HepG2 (cell line): ENCODE measurements at places on chromosomes 11 and 22. TPM values are rescaled to one million over a fixed set of nuclear protein-coding genes. Genes with fewer than 3 reads are reported as not detected.

- no peaks in the 10 kb centered on the region for H3K27me3 ChIP-seq
- H3K4me3 ChIP-seq = no peak overlapping the region
- DNase-seq = no peak
- H3K4me1 ChIP-seq = no peaks in the 10 kb centered on the region
Observed at GRCh38 chr11:28962502-28962901, 854.3 kb downstream of the METTL15 start.

GRCh38 chr22:31439808-31440207 lies 40.4 kb downstream of the DRG1 start:
- H3K4me1 ChIP-seq = no peaks in the 10 kb centered on the region
- H3K27me3 ChIP-seq = no peaks in the 10 kb centered on the region
- no peak for DNase-seq
- no peak overlapping the region for H3K4me3 ChIP-seq

- H3K4me3 ChIP-seq = no peak overlapping the region
- H3K27ac ChIP-seq = peak overlapping the region; percentile 89
- H3K36me3 ChIP-seq = peaks cover 60% of the 10 kb centered on the region
Observed at GRCh38 chr22:20551805-20552442, 44.5 kb downstream of the MED15 start.

GRCh38 chr11:91664521-91664920 lies 560.1 kb upstream of the FAT3 start:
- H3K4me1 ChIP-seq = no peaks in the 10 kb centered on the region
- no peak for DNase-seq
- no peaks in the 10 kb centered on the region for H3K36me3 ChIP-seq
- H3K27ac ChIP-seq = no peak overlapping the region
- H3K4me3 ChIP-seq = no peak overlapping the region

Gene LMNTD2
- 0.25 and 1.1 TPM in 2 replicates for total RNA-seq

Gene MFNG
- total RNA-seq = 1.0 and 1.1 TPM in 2 replicates

Gene CCDC87
- total RNA-seq = 0.17 and 0.42 TPM in 2 replicates

- no peak for DNase-seq
- H3K36me3 ChIP-seq = peaks cover 6% of the 10 kb centered on the region
- peak overlapping the region; percentile 98 for H3K27ac ChIP-seq
Observed at GRCh38 chr11:73875380-73875779, 1.3 kb downstream of the COA4 start.

GRCh38 chr11:113979431-113979830 lies 4.5 kb downstream of the HTR3A start:
- H3K36me3 ChIP-seq = no peaks in the 10 kb centered on the region
- H3K27ac ChIP-seq = no peak overlapping the region
- no peak for DNase-seq
- no peak overlapping the region for H3K4me3 ChIP-seq
- H3K27me3 ChIP-seq = peaks cover 7% of the 10 kb centered on the region

- H3K4me3 ChIP-seq = no peak overlapping the region
- no peaks in the 10 kb centered on the region for H3K4me1 ChIP-seq
- no peaks in the 10 kb centered on the region for H3K36me3 ChIP-seq
- DNase-seq = no peak
- no peak overlapping the region for H3K27ac ChIP-seq
Observed at GRCh38 chr11:106608677-106609076, 409.6 kb downstream of the GUCY1A2 start.

DNA sequence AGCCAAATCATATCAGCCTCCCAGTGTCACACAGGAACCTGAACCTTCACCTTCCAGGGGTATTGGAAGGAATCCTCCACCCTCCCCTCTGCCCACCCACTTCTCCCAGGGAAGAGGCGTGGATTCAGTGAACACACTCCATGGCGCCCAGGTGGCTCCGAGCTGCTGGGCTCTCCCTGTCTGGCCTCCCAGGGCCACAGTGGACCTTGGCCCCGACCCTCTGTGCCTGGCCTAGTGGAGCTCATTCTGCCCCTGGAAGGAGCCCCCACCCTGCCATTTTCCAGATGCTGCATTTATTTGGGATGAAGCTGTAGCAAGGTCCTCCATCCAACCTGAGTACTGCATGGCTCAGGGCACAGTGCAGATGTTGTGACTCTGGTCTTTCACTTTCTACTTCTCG lies 1340.1 kb downstream of the TBC1D22A start:
- H3K36me3 ChIP-seq = no peaks in the 10 kb centered on the region
- H3K4me1 ChIP-seq = no peaks in the 10 kb centered on the region
- no peak overlapping the region for H3K4me3 ChIP-seq
- H3K27me3 ChIP-seq = peaks cover 54% of the 10 kb centered on the region; the same call in 2 of the 3 replicates
- H3K27ac ChIP-seq = no peak overlapping the region

Gene OSBP2
- 7.1 and 7.7 TPM in 2 replicates for total RNA-seq

DNA sequence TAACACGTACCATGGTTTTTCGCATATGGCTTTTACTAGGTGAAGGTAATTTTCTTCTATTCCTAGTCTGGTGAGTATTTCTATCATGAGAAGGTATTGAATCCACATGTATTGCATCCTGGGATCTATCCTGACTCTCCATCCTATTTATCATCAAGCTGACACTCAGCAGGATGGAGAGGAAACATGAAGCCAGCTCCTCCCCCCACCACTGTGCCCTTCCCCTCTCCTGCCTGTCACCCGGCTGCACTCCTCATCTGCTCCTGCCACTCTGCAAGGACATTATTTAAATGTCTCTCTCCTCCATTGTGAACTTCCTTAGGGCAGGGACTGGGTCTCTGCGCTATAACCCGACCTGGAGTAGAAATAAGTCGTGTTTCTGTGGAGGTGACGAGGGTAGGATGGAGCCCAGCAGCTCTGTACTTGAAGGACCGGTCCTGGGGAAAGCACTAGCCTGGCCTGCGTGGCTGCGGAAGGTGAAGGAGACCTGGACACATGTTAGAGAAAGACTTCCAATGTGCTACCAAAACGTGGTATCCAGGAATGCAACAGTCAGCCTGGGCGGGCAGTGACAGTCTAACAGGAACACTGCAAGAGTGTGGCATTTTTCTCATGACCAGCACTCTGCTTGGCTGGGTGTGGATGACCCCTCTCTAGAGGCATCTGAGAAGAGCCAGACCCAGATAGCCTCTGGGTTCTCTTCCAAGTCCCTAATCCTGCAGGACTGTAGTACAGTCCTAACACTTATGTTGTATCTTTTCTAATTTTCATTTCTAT lies 111.2 kb downstream of the MICAL3 start:
- H3K4me1 ChIP-seq = peaks cover 30% of the 10 kb centered on the region
- H3K36me3 ChIP-seq = no peaks in the 10 kb centered on the region
- no peak overlapping the region for H3K4me3 ChIP-seq
- no peaks in the 10 kb centered on the region for H3K27me3 ChIP-seq
- no peak overlapping the region for H3K27ac ChIP-seq

- no peak overlapping the region for H3K27ac ChIP-seq
- DNase-seq = no peak
- no peaks in the 10 kb centered on the region for H3K4me1 ChIP-seq
- H3K4me3 ChIP-seq = no peak overlapping the region
Observed at GRCh38 chr11:134643115-134644012, 231.3 kb upstream of the B3GAT1 start.

GRCh38 chr11:80327956-80328614 lies 887.3 kb upstream of the TENM4 start:
- no peaks in the 10 kb centered on the region for H3K36me3 ChIP-seq
- H3K4me3 ChIP-seq = no peak overlapping the region
- DNase-seq = no peak

- peaks cover 39% of the 10 kb centered on the region for H3K4me1 ChIP-seq
- no peak overlapping the region for H3K27ac ChIP-seq
- peaks cover 1% of the 10 kb centered on the region for H3K36me3 ChIP-seq
- no peak overlapping the region for H3K4me3 ChIP-seq
- H3K27me3 ChIP-seq = no peaks in the 10 kb centered on the region
Observed at GRCh38 chr22:23763579-23763945, 772 bp downstream of the C22orf15 start.

DNA sequence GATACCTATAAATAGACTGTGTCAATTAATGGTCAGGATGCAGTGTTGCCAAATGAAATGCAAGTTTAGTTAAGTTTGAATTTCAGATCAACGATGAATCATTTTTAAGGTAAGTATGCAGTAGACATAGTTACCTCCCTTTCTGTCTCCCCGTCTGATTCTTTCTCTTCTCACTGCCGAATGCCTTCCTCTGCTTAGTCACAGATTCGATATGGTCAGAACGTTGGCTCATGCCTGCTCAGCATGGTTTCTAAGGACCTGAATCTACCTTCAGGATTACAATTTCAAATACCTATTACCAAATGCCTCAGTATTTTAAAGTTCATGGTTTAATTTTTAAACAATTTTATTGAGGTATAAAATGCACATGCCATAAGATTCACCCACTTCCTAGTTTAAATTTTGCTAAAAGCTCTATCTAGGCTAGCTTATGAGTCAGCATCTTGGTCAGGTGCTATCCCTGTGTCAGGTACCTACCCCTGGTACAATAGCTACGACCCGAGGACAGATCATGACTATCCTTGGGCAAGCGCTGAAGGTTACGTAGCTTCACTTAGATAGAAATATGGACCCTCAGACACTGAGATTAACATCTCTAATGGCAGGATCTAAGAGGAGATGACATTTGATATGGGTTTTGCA lies 78.2 kb upstream of the SPON1 start:
- H3K27ac ChIP-seq = no peak overlapping the region
- no peaks in the 10 kb centered on the region for H3K36me3 ChIP-seq
- no peaks in the 10 kb centered on the region for H3K4me1 ChIP-seq
- no peak overlapping the region for H3K4me3 ChIP-seq
- no peak for DNase-seq

- no peaks in the 10 kb centered on the region for H3K4me1 ChIP-seq
- H3K4me3 ChIP-seq = no peak overlapping the region
Observed at GRCh38 chr11:44916801-44917385, 33.8 kb downstream of the TP53I11 start.

DNA sequence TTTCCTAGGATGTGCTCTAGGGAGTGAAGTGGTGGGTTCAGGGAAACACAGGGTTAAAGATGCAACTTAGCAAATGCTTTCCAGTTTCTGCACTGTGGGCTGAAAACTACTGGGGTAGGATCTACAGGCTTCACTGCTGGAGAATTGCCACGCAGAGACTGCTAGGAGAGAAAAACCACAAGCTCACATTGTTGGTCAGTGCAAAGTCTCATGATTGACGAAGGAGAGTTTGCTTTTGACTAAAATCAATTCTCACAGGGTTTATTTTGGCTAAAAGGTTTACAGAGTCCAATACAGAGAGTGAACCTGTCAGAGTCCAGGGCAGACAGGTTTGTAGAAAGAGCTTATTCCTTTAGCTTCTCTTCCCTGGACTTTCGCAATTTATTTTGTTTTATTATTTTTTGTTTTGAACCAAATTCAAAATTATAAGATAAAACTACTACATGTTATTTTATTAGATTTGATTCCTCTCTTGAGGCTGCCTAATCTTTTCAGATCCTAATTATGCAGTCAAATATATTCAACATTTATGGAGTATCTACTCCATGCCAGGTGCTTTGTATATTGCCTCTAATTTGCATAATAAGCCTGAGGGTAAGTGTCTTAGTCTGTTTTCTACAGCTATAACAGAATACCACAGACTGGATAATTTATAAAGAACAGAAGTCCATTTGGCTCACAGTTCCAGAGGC lies 64.7 kb downstream of the MTNR1B start:
- H3K4me3 ChIP-seq = peak overlapping the region; percentile 20; the same call in 1 of the 2 replicates
- DNase-seq = peak; percentile 71
- no peaks in the 10 kb centered on the region for H3K36me3 ChIP-seq

DNA sequence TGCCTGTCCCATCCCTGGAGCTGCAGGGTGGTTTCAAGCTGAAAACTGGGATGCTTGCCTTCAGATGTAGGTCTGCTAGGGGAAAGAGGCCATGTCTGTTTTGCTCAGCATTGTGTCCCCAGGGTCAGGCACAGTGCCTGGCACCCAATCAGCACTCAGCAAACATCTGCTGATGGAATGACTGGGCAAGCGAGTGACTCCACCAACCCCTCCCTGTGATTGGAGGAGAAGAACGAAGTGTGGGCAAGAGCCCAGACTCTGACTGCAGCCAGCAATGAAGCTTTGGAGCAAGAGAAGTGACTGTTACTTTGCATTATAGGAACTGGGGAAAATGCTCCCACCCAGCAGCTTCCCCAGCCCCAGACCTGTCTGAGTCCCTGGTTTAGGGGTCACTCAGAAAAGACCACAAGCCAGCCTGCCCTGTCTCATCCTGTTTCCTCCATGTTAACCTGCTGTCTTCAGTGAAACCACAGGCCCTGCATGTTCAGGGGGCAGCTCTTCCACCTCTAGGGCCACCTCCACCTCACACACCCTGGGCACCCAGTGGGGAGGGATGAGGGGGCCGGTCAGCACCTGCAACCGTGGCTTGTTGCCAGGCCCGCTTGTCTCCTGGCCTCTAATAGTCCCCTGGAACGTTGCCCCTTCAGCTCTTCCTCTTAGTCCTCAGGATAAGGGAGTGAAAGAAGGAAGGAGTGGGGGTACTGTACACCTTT lies 147.4 kb downstream of the TRIM29 start:
- DNase-seq = no peak
- no peaks in the 10 kb centered on the region for H3K36me3 ChIP-seq
- no peaks in the 10 kb centered on the region for H3K4me1 ChIP-seq
- no peak overlapping the region for H3K4me3 ChIP-seq
- H3K27me3 ChIP-seq = peaks cover 48% of the 10 kb centered on the region
- no peak overlapping the region for H3K27ac ChIP-seq

- peaks cover 19% of the 10 kb centered on the region; the same call in 1 of the 3 replicates for H3K27me3 ChIP-seq
- no peak overlapping the region for H3K4me3 ChIP-seq
- DNase-seq = no peak
- no peaks in the 10 kb centered on the region for H3K36me3 ChIP-seq
Observed at GRCh38 chr11:36452236-36452940, 57.7 kb downstream of the TRAF6 start.

DNA sequence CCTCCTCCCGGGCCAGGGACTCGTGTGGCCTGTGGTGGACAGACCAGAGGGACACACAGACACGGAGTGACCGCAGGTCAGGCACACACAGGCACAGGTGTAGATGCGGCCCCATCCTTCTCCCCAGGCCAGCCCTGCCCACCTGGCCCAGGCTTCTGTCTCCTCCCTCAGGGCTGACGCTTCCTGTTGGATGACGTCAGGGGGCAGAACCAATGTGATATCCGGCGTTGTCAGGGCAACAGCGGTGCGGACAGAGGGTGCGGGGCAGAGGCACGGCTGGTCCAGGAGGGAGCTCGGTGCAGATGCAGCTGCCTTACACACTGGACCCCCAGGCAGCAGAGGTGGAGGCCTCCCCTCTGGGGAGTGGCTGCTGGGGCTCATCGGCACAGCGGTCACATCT lies 2.9 kb upstream of the TUBGCP6 start:
- H3K4me3 ChIP-seq = no peak overlapping the region
- H3K4me1 ChIP-seq = peaks cover 49% of the 10 kb centered on the region
- no peak overlapping the region for H3K27ac ChIP-seq
- no peaks in the 10 kb centered on the region; the same call in 2 of the 3 replicates for H3K27me3 ChIP-seq
- peaks cover 9% of the 10 kb centered on the region; the same call in 1 of the 3 replicates for H3K36me3 ChIP-seq
